Trophoblast cell (in vitro differentiated cells and primary cell): ENCODE measurements at places on chromosomes 1 and 21.
A peak's percentile ranks its signal among the peaks of the same experiment; 100 is the strongest.

GRCh38 chr1:60101516-60101915 lies 27.9 kb upstream of the C1orf87 start:
- H3K4me3 ChIP-seq = no peak overlapping the region
- H3K4me1 ChIP-seq = no peaks in the 10 kb centered on the region
- no peak overlapping the region for H3K27ac ChIP-seq

DNA sequence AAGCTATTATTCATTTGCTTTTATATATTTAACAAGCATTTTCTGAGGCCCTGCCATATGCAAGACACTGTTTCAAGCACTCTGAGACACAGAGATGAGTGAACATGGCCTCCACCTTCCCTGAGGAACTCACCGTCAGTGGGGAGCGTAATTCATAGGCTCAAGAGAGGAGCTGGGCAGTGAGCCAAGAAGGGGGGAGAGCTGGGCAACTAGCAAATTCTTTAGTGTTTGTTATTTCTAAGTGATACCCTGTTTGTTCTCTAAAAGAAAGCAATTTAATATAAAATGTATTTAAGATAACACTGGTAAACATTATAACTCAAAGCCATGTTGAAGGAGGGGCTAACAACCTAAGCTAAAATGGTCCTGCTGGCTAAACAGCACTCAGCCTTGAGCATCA lies 119.2 kb upstream of the NGF start:
- H3K4me3 ChIP-seq = no peak overlapping the region
- H3K36me3 ChIP-seq = no peaks in the 10 kb centered on the region
- no peak for DNase-seq
- no peak overlapping the region for H3K27ac ChIP-seq
- no peaks in the 10 kb centered on the region for H3K27me3 ChIP-seq

GRCh38 chr1:22799971-22800370 lies 89.3 kb downstream of the EPHB2 start:
- no peaks in the 10 kb centered on the region for H3K27me3 ChIP-seq
- H3K27ac ChIP-seq = no peak overlapping the region
- H3K4me1 ChIP-seq = peaks cover 4% of the 10 kb centered on the region
- no peak for DNase-seq
- no peak overlapping the region for H3K4me3 ChIP-seq
- H3K36me3 ChIP-seq = no peaks in the 10 kb centered on the region

GRCh38 chr1:8789314-8790214 lies 27.9 kb downstream of the RERE start:
- H3K4me3 ChIP-seq = no peak overlapping the region
- peaks cover 6% of the 10 kb centered on the region for H3K4me1 ChIP-seq
- no peaks in the 10 kb centered on the region for H3K27me3 ChIP-seq
- peak; percentile 93 for DNase-seq
- peaks cover 1% of the 10 kb centered on the region for H3K36me3 ChIP-seq

DNA sequence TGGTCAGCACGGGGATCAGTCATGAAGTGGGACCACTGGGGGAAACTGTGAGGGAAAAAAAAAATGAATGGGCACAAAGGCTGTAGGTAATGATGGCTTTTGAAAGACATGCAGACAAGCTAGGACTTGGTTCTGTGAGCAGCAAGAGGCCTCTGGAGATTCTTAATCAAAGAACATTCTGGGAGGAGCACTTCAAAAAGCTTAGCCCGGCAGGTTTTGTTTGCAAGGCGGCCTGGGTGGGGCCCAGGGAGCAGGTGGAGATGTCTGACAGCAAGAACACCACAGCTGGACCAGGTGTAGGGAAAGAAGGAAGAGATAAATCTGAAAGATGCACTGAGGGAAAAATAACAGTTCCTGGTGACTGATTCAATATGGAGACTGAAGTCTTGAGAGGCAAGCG lies 6.0 kb downstream of the TEX35 start:
- no peaks in the 10 kb centered on the region for H3K36me3 ChIP-seq
- no peak overlapping the region for H3K27ac ChIP-seq
- DNase-seq = no peak

DNA sequence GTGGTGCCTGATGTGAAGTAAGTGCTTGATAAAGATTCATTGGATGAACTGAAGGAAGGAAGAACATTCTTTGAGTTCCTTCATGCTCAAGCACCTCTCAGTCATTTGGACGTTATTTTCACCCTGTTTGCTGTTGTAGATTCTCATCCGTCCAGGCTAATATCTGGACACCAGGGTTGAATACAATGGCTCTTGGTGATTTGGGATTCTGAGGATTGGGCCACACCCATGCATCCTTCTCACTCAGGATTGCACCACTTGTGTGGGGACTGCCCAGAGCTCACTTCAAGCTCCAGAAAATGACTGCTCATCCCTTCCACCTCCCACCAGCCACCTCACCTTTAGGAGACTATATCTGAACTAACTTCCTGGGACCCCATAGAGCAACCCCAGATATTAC lies 117.1 kb upstream of the IPO9 start:
- H3K27me3 ChIP-seq = no peaks in the 10 kb centered on the region
- DNase-seq = no peak
- no peak overlapping the region for H3K27ac ChIP-seq
- H3K4me3 ChIP-seq = no peak overlapping the region
- peaks cover 26% of the 10 kb centered on the region for H3K4me1 ChIP-seq
- H3K36me3 ChIP-seq = peaks cover 18% of the 10 kb centered on the region

DNA sequence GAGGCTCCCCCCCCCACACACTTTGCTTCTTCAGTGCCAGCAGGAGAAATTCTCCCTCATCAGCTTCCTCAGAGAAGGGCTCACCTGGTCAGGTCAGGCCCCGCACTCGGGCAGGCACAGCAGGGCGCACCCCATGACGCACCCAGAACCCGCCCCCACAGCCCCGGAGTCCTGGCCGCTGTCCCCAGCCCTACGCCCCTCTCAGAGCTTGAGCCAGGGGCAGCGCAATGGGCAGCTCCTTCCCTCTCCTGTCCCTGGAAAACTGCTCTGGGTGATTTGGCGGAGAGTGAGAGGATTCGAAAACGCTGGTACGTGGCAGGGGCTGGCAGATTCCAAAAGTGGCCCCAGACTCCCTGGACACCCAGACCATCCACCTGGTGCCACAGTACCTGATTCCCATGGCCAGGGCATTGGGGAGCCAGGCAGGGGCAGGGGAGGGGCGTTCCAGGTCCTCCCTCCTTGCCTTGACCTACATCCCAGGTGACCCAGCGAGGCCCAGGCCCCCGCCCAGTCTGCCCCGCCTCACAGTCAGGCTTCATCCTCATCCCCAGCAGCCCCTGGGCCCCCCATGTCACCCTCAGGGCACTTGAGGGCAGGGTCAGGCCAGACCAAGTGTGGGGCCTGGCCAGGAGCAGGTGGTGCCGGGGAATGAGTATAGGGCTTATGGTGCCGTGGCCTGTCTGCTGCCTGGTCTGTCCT lies 23.7 kb downstream of the RRP1 start:
- H3K4me1 ChIP-seq = peaks cover 3% of the 10 kb centered on the region
- H3K27me3 ChIP-seq = no peaks in the 10 kb centered on the region
- no peak for DNase-seq
- H3K27ac ChIP-seq = no peak overlapping the region

- no peak overlapping the region for H3K27ac ChIP-seq
- no peak for DNase-seq
- H3K27me3 ChIP-seq = no peaks in the 10 kb centered on the region
- H3K4me3 ChIP-seq = no peak overlapping the region
- H3K4me1 ChIP-seq = no peaks in the 10 kb centered on the region
- no peaks in the 10 kb centered on the region for H3K36me3 ChIP-seq
Observed at GRCh38 chr1:59272507-59272906, 24.4 kb upstream of the FGGY start.

DNA sequence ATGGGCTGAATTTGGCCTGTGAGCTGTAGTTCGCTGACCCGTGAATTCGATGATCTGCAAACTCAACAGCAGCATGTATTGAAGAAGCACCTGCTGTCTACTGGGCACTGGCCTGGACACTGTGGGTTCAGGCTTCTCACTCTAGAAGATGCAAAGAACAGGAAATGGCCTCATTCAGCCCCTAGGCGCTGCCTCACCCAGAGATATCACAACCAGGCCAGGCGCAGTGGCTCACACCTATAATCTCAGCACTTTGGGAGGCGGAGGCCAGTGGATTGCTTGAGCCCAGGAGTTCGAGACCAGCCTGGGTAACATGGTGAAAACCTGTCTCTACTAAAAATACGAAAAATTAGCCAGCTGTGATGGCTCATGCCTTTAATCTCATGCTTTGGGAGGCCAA lies 23.6 kb downstream of the MFAP2 start:
- no peak overlapping the region for H3K4me3 ChIP-seq
- H3K4me1 ChIP-seq = no peaks in the 10 kb centered on the region
- no peaks in the 10 kb centered on the region for H3K27me3 ChIP-seq
- no peak overlapping the region for H3K27ac ChIP-seq
- peaks cover 5% of the 10 kb centered on the region for H3K36me3 ChIP-seq

DNA sequence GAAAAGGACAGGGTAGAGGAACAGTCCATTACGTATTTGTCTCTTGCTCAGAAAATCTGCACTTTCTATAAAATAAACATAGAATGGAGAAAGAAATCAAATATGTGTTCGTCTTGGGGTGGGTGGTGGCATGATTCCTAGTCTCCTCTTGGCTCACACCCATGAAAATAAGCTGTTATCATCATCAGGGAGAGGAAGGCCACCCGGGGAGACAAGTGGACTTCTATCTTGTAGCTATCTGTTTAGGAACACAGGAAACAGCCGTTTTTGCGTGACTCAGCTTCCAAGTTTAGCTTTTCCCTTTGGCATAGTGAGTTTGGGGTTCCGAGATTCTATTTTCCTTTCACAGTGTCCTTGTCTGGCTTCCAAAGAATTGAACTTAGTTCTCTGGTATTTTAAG lies 622.3 kb downstream of the PTPRU start:
- H3K4me1 ChIP-seq = no peaks in the 10 kb centered on the region
- H3K4me3 ChIP-seq = no peak overlapping the region
- no peak for DNase-seq
- H3K27ac ChIP-seq = no peak overlapping the region

GRCh38 chr1:168114845-168115244 lies 21.9 kb downstream of the GPR161 start:
- no peaks in the 10 kb centered on the region for H3K27me3 ChIP-seq
- no peaks in the 10 kb centered on the region for H3K36me3 ChIP-seq
- peaks cover 4% of the 10 kb centered on the region for H3K4me1 ChIP-seq
- no peak overlapping the region for H3K27ac ChIP-seq

- H3K27me3 ChIP-seq = no peaks in the 10 kb centered on the region
- H3K4me1 ChIP-seq = peaks cover 17% of the 10 kb centered on the region
- peak; percentile 46 for DNase-seq
- H3K27ac ChIP-seq = no peak overlapping the region
Observed at GRCh38 chr21:43717967-43718871, 710 bp upstream of the PDXK start.

DNA sequence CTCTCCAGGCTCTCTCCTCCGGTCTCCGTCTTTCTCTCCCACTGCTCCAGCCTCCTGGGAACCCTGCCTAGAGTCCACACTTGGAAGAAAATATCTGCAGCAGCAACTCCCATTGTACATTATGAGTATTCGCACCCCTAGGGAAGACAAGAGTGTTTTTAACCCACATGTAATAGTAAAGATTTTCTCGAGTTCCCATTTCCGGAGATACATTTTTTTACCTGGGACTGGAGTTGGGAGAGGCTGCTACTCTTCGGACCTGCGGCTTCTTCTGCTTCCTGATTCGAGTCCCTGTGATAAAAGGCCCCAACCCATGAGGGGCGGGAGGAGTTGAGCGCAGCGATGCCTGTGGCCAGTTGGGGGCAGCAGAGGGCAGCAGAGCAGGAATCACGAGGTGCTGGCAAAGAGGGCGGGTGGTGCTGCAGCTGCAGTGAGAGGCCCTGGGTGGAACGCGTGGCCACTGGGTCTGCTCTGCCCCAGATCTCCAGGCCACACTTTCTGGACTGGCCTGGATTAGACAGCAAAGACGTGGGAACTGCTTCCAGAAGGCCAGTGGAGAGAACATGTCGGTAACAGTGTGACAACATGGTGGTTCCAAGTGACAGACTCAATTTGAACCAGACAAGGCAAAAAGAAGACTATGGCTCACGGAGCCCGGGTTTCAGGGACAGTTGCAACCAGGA lies 221.0 kb upstream of the CSF3R start:
- no peaks in the 10 kb centered on the region for H3K36me3 ChIP-seq
- DNase-seq = peak; percentile 75
- H3K4me3 ChIP-seq = peak overlapping the region; percentile 24
- no peaks in the 10 kb centered on the region for H3K27me3 ChIP-seq
- no peaks in the 10 kb centered on the region for H3K4me1 ChIP-seq
- no peak overlapping the region for H3K27ac ChIP-seq

DNA sequence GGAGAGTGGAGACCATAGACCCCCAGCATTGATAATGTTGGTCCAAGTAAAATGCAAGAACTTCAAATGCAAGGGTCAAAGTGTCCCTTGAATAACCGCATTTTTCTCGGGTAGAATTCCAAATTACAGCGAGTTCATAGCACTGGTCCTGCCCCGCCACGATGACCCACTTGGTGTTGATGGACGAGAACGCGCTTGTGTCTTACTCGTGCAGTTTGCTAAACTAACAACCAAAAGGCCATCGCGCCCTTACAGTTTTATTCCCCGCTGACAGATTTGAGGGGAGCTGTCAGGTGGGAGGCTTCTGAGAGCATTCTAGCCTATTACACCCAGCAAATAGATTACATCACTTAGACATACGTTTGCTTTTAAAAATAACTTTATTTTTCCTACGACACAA lies 17.3 kb upstream of the TSPEAR start:
- H3K27me3 ChIP-seq = no peaks in the 10 kb centered on the region
- no peak overlapping the region for H3K27ac ChIP-seq
- no peak for DNase-seq
- H3K36me3 ChIP-seq = no peaks in the 10 kb centered on the region

DNA sequence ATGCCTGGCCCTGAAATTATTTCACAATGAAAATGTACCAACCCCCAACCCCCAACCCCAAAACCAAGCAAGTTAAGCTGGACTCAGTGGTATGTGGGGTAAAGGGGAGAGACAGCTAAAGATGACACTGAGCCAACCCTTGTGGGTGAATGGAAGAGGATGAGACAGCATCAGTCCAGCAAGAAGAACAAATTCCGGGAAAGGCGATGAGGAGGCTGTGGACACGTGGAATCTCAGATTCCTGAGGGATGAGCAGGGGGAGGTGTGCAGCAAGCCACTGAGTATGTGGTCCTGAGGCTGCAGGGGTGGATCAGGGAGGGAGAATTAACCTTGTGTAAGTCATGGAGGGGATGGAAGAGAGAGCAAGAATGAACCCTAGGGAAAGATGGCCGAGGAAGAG lies 14.4 kb upstream of the ZNF362 start:
- H3K27me3 ChIP-seq = no peaks in the 10 kb centered on the region
- H3K27ac ChIP-seq = no peak overlapping the region
- H3K4me3 ChIP-seq = no peak overlapping the region
- no peak for DNase-seq
- H3K4me1 ChIP-seq = peaks cover 11% of the 10 kb centered on the region

- no peaks in the 10 kb centered on the region for H3K4me1 ChIP-seq
- H3K27ac ChIP-seq = no peak overlapping the region
- H3K36me3 ChIP-seq = no peaks in the 10 kb centered on the region
- no peaks in the 10 kb centered on the region for H3K27me3 ChIP-seq
- DNase-seq = no peak
- no peak overlapping the region for H3K4me3 ChIP-seq
Observed at GRCh38 chr1:176315519-176316220, 108.6 kb upstream of the COP1 start.
